ENCODE measurements at places on chromosomes 1 and 21.

DNA sequence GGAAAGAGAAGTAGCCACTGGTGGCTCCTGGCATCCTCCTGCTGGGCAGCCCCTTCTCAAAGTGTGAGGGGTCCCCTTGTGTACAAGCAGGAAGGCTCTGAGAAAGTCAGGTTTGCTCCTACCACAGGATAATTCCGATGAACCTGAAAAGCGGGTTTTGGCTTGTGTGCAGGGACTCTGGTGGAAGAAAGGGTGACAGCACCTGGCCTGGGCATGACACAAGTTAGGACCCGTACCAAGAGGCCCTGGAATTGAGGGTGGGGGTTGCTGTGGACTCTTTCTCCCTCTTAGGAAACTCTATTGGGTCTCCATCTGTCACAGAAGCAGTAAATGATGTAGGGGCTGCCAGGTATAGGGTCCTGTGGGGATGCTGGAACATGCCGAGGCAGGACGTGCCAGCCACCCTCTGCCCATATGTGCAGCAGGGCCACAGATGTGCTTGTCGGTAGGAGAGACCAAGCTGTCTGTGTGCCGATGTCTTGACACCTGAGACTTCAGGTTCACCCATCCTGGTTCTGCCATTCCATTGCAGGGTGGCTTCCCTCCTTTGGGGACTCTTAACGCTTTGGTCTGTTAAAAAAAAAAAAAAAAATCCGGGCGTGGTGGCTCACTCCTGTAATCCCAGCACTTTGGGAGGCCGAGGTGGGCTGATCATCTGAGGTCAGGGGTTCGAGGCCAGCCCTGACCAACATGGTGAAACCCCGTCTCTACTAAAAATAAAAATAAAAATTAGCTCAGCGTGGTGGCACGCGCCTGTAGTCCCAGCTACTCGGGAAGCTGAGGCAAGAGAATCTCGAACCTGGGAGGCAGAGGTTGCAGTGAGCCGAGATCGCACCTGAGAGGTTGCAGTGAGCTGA is 9.8 kb downstream of the C1orf35 start:
- no peak for DNase-seq

- no peak for DNase-seq
Measured at GRCh38 chr1:245225322-245226202, 70.8 kb downstream of the KIF26B start.

- no peak for DNase-seq
Measured at GRCh38 chr21:42062236-42063022, 8.7 kb upstream of the UMODL1 start.

DNA sequence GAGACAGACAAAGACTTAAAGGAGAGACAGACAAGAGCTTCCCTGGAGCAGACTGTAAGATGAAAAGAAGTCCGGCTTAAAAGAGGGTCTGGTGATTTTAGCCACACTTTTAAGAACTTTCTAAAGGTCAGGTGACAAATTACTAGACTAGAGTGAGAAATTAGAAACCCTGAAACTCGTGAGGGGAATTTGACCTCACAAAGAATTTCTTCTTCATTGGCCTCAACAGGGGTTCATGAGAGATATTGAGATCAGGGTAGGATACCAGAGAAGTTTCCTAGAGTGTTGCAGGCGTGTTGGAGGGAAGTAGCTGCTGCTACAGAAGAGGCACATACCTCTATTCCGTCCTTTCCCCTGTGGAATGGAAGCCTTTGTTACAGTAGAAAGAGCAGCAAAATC is 884.4 kb downstream of the KCNT2 start:
- DNase-seq, result no peak

- DNase-seq, result no peak
Measured at GRCh38 chr1:115723756-115724155, 44.8 kb downstream of the CASQ2 start.

- peak; percentile 64 for DNase-seq
Measured at GRCh38 chr1:60989749-60990713, 92.3 kb upstream of the NFIA start.

- DNase-seq, result no peak
Measured at GRCh38 chr1:37147392-37147831, 113.1 kb upstream of the GRIK3 start.

Measured in T1000 (cell line).